ENCODE measurements at places on chromosomes 7 and 10. TPM values are rescaled to one million over a fixed set of nuclear protein-coding genes. Genes with fewer than 3 reads are reported as not detected.

Gene PIK3CG
- total RNA-seq = 47.2 TPM

Gene STEAP1
- not detected for total RNA-seq

DNA sequence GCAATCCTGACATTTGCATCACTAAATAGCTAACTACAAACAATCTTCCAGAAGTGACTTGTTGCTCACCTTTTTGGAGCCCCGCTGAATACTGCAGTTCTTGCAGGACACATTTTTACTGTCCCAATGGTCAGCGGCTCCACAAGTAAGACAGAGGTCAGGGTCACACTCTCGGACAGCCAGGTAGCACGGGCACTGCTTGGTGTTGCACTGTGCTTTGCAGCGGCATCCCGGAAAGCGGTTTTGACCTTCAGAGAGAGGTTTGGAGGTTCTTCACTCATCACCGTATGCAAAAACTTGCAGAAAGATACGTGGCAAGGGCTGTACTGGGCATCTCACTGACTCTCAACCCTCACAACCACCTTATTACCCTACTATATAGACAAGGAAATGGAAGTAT lies 70.2 kb downstream of the EZH2 start:
- DNase-seq = no peak

Gene TIMM23B
- 31.4 TPM for total RNA-seq

GRCh38 chr7:2947058-2947780 lies 96.4 kb downstream of the CARD11 start:
- no peak for DNase-seq

Gene NRP1
- total RNA-seq = not detected
